NCI-H774 (cell line): ENCODE measurements at places on chromosomes 4 and X.

DNA sequence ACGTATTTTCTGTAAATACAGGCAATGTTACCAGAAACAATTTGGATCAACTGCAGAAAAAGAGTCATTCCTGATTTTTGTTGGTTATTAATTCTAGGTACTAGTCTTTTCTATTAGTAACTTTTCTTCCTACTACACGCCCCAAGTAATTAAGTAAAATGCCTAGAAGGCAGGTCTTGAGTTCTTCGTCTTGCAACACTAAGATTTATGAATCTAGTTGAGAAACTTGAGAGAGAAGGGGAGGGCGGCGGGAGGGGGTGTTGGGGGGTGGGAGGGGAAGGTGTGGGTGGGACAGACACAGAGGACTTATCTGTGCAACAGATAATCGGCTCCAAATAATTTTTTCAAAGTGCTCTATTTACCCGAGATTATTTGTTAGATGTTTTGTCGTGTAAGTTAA is 3.0 kb downstream of the RAP2C start:
- no peak for DNase-seq

DNA sequence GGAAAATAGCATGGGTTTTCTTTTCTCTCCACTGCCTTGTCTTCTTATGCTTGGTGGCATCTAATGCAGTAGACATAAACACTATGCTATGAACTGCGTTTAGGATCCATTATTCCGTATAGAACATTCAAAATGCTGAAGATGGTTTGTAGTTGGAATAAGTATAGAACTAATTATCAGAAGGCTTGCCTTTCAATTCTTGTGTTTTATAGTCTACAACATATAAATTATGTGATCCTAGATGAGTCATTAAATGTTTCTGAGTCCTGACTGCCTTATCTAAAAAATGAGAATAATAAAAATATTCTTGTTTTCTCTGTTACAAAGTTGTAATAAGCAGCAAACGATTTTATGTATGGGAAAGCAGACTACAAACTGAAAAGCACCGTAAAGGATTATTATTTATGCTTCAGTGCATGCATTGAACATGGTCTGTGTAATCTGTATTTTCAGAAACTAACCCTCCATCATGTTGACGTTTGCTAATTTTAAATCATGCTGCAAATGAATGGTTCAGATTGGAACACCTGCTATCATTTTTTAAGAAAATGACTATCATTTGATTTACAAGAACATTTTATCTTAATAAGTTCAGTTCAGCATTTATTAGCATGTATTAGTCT is 335.9 kb upstream of the AADAT start:
- no peak for DNase-seq

DNA sequence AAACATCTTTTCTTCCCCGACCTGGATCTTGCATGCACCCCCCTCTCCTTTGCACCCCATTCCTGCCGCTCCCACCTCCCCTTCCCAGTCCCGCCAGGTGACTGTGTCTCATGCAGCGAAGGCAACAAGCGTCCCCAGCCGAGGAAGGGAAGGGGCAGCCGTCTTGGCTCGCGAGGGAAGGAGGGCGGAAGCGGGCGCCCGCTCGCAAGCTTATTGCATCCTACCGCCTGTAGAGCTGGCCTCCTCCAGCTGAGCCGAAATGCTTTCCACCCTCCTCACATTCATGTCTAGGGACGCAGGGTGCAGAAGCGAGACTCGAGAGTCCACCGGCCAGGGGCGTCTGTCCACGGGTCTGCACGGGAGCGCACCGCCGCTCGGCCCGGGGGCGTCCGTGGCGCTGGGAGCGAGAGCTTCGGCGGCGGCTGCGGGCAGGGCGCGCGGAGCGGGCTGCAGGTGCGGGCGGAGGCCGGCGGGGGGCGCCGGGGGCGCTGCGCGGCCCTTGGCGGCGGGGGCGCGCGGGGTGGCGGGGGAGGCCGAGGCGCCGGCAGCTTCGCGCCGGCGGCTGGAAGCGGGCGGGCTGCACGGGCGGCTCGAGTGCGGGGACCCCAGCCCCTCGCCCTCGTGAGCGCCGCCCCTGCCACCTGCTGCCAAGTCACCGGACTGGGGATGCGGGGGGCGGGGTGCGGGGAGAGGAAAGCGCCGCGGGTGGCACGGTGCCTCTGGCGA is at the start of gene KCNIP4:
TSS of gene KCNIP4 (minus strand) at position 426 of the 726 bp plus-strand sequence.
- no peak for DNase-seq

- DNase-seq: no peak
These were observed 19.7 kb upstream of the ABCG2 start for GRCh38 chr4:88177983-88178625.

- DNase-seq: no peak
These were observed 29.8 kb upstream of the SMAD1 start for GRCh38 chr4:145451895-145452294.

- no peak for DNase-seq
These were observed 11.9 kb downstream of the COPS4 start for GRCh38 chr4:83046693-83047473.

DNA sequence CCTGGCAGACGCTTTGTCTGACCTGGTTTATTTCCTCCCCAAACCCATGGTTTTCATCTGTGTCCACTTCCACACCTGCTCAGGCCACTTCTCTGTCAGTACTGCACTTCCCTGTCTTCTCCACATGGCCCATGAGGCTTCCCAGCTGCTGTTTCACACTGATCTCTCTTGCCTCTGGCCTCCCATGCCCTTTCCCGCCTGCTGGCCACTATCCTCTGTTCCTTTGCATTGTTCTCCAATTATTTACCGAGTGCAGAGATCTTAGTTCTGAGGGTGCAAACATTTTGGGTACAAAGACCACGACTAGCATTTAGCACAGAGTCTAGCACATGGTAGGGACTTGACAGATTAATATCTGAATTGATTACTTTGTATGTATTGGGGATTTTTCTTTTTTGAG is 174.8 kb upstream of the NPY2R start:
- no peak for DNase-seq

DNA sequence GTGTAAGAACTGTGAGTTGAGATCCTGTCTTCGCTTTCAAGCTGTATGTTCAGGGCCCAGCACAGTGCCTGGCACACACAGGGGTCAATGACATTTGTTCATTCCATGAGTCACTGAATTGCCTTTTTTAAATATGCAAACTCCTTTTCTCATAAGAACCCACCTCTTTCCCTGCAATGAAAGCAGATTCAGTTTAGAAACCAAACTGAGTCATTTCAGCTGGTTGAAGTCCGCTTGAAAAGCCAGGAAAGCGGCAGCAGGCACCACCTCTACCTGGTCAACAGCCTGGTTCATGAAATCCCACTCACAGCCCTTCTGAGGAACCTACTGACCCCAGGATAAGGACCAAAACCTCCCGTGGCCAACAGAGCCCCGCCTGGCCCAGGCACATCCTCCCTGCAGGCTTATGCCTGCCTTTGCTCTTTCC is 4.5 kb upstream of the C1QTNF7 start:
- DNase-seq: no peak

DNA sequence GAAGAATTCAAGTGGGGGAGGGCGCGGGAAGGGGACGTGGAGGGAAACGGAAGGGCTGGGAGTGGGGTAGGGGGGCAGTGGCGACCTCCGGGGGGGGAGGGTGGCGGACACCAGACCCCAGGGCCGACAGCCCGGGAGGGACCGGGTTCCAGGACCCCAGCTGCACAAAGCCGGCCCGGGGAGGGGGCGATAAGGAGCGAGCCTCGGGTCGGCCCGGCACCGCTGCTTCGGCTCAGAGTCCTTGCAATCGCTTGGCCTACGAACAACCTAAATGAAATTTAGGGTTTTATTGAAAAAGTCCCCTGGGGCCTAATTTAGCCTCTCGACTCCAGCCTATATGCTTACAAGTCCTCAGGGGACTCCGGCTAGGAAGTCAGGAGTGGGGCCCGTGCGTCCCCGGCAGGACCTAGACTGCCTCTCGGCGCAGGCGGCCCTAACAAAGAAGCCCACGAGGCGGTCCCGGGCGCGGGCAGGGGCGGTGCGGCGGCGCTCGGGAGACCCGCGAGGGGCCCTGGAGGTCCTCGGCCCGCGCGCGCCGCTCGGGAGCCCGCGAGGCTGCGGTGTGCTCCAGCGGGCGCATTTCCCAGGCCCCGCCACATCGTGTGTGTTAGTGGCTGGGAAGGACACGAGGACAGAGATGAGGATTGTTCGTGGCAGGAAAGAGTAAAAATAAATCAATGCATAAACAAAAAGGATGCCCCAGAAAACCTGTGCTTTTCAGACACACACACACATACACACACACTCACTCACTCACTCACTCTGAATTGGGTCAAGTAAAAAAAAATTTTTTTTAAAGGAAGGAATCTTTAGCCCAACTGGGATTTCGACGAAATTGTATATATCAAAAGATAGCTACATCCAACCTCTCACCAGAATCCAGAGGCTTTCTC is 70.0 kb downstream of the MGST2 start:
- DNase-seq: no peak

- DNase-seq: no peak
These were observed 550.0 kb downstream of the STPG2 start for GRCh38 chr4:97593248-97593647.

DNA sequence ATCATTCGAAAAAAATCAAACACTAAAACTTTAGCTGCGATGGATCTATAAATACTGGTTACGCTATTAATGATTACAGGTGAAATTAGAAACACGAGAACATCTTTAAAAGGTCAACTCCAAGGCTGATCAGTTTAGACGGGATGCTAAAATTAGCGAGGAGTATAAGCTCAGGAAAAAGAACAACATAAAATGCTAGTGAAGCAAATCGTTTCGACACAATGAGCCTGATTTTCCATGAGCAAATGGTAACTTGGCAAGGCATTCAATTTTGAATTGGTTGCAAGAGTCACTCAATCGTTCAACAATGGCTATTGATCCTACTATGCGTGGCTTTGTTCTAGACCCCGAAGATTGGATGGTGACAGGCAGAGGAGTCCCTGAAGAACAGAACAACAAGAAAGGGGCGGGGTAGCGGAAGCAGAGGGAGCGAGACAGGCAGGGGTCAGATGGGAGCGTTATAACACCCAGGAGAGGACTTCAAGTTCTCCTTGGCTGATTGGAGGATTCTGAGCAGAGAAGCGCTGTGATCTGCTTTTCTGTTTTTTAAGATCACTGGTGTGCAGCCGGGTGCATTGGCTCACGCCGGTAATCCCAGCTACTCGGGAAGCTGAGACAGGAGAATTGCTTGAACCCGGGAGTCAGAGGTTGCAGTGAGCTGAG is 146.5 kb downstream of the RBM47 start:
- peak; percentile 39 for DNase-seq

GRCh38 chr4:152525878-152526277 is 10.0 kb downstream of the FBXW7 start:
- DNase-seq: no peak

DNA sequence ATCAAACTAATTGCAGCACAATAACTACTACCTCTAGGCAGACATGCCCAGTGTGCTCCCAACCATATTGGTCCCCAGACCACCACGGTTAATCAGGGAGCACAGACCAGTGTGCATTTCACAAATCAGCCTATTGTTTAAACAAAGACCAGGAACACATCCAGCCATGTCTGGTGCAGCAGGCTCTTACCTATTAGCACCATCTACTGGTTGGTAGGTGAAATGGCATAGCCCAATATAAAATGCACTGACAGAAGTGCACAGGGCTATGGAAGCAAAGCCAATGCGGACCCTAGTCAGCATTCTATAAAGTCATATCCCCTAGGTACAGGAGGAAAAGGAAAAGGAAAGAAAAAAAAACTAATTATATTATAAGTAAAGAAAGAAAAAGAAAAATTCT is 15.5 kb upstream of the CYLC1 start:
- DNase-seq: peak; percentile 1

GRCh38 chr4:65973186-65973585 is 302.9 kb upstream of the EPHA5 start:
- no peak for DNase-seq

DNA sequence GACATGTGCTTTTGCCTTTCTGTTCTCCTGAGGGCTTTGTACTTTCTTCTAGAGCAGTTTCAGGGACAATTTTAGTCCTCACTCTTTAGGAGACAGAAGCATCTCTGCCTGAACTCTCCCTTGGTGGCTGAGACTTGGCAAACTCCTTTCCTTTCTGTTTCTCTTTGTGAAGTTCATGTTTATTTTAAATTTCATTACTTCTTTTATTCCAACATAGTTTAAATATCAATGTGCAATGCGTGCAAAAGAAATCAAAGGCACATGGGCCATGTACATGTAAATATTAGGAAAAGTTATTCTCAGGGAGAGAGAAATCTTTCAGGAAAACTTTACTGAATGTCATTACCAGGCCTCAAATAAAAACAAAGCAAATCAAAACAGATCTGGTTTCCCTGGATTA is 177.6 kb downstream of the RNF150 start:
- DNase-seq: no peak

DNA sequence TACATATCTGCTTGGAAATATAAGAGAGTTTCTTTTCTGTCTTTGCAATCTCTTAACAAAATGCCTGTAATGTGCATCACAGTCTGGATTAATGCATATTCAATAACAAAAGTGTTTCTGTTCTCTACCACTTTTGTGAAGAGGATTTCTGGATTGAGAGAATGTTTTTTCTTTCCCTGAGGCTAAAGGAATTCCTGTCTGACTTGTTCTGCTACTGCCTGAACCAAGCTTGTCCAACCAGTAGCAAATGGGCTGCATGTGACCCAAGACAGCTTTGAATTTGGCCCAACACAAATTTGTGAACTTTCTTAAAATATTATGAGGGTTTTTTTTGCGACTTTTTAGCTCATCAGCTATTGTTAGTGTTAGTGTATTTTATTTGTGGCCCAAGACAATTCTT is 1133.9 kb downstream of the SH3BGRL start:
- DNase-seq: no peak

DNA sequence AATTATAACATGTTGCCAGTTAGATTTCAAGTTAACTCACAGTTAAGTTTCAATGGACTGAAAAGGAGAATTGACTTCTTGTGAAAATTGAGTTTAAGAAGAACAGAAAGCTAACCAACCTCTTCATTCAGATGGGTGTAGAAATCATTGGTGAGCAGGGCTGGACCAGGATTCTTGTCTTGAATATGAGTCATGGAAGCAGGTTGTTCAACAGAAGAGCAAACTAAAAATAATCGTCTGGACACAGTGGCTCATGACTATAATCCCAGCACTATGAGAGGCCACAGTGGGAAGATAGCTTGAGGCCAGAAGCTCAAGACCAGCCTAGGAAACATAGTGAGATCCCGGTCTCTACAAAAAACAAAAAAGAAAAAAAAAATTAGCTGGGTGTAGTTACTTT is 98.2 kb downstream of the ARSJ start:
- DNase-seq: no peak

GRCh38 chr4:165754664-165755063 is 118.4 kb upstream of the TLL1 start:
- no peak for DNase-seq

DNA sequence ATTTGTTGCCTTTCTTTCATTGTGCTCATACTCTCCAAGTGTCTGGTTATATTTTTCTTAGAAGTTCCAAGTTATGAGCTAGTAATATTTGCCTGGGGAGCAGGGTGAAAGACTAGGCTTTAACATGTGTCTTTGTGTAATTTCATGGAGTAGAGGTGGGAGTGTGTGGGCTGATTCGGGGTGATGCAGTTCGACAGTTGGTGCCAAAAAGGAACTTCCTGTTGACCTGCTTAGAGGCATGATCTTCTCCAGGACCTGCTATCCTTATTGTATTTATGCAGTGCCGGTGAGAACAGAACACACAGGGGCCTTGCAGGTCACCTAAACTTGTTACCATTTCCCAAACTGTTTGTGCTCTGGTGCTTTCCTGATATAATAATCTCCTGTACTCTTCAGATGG is 21.2 kb downstream of the USP53 start:
- no peak for DNase-seq

GRCh38 chr4:145909281-145909715 is 29.3 kb downstream of the ZNF827 start:
- no peak for DNase-seq

- DNase-seq: no peak
These were observed 77.3 kb upstream of the IGSF1 start for GRCh38 chrX:131366407-131366806.
